ENCODE measurements at places on chromosomes 12 and 14.

GRCh38 chr12:125149160-125150108 is 84.2 kb downstream of the AACS start:
- peak; percentile 35 for DNase-seq

DNA sequence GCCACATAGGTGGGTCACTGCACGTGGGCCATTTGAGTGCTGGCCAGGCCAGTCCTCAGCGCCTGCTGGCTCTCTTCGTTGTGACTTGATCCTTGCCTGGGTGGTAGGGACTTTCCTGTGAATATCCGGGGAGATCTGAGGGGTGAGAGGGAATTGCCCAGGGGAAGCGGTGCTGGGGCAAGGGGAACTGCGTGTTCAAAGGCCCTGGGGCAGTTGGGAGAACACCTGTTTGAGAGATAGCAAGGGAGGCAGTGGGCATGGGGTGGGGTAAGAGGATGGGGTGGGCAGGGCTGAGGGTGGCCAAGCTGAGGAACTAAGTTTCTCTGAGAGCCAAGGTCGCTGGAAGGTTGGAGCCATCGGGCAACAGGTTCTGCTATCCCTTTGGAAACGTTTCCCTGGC is 25.0 kb downstream of the SETD1B start:
- DNase-seq, result no peak

- no peak for DNase-seq
Measured at GRCh38 chr12:80107221-80107620, 7.9 kb downstream of the OTOGL start.

GRCh38 chr14:91870001-91870400 is 2.7 kb upstream of the TC2N start:
- DNase-seq, result no peak

DNA sequence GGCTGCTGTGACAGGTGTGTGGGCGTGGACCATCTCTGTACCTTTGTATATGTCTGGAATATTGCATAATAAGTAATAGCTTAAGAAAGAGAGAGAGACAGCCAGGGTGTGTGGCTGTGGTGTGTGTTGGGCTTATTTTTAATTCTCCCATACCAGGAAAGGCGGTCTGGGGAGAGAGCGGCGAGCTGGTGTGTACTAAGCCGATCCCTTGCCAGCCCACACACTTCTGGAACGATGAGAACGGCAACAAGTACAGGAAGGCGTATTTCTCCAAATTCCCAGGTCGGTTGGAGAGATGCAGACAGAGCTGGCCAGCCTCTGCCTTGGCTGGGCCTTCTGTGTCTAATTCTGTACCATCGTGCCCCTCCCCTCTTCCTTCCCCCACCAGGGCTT is 63.9 kb downstream of the AACS start:
- no peak for DNase-seq

Measured in KBM-7 (cell line).